Skin of body (tissue), 3 donors: ENCODE measurements at places on chromosomes 1 and 21. TPM values are rescaled to one million over a fixed set of nuclear protein-coding genes. Genes with fewer than 3 reads are reported as not detected.

IL12RB2 gene
- total RNA-seq: 2.2 TPM

ARHGEF10L gene
- total RNA-seq: 24.7 TPM

RNF223 gene
- 0.69 TPM for total RNA-seq

COL11A1 gene
- 24.6 TPM for total RNA-seq

SEMA6C gene
- 10.7 TPM for total RNA-seq

VANGL1 gene
- total RNA-seq: 8.5 TPM

CFH gene
- 44.9 TPM for total RNA-seq

LCK gene
- total RNA-seq: 1.2 TPM

DAB1 gene
- total RNA-seq: 1.4 TPM

FGR gene
- total RNA-seq: 9.6 TPM

CSF1 gene
- 9.8 TPM for total RNA-seq

LAD1 gene
- total RNA-seq: 35.7 TPM

RPTN gene
- total RNA-seq: 4.4 TPM

MYOM3 gene
- total RNA-seq: 32.7 TPM

FMOD gene
- 31.9 TPM for total RNA-seq

RBM11 gene
- total RNA-seq: 0.30 TPM

WNT2B gene
- total RNA-seq: 4.7 TPM

GLUL gene
- 477 TPM for total RNA-seq

IGSF21 gene
- total RNA-seq: 0.10 TPM

TMOD4 gene
- total RNA-seq: 8.0 TPM

S100A3 gene
- total RNA-seq: 36.0 TPM

ENAH gene
- 51.3 TPM for total RNA-seq
